ENCODE measurements at places on chromosomes 2 and 18.

DNA sequence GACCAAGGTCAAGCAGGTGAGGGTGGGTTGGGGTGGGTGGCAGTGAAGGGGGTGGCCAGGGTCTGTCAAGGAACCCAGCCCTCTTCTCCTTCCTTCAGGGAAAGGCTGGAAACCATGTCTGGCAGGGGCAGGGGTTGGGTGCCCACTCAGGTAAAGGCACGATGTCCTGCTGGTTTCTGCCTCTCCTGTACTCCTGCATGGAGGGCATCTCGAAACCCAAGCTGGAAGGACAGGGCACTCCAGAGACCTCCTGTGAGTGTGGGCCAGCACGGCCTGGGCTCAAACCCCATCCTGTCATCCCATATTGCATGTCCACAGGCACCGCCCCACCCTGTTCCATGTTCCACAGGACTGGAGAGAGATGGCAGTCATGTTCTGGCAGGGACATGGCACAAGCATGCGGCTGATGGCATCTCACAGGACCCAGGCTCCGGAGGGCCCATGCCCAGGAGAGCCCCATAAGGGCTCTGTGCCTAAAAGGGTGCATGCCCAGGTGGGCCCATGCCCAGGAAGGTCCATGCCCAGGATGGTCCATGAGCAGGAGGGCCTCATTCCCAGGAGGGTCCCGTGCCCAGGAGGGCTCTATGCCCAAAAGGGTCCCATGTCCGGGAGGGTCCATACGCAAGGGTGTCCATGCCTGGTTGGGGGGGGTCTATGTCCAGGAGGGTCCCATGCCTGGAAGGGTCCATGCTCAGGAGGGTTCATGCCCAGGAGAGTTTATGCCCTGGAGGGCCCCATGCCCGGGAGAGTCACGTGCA lies 6.4 kb downstream of the GPR35 start:
- DNase-seq: no peak

DNA sequence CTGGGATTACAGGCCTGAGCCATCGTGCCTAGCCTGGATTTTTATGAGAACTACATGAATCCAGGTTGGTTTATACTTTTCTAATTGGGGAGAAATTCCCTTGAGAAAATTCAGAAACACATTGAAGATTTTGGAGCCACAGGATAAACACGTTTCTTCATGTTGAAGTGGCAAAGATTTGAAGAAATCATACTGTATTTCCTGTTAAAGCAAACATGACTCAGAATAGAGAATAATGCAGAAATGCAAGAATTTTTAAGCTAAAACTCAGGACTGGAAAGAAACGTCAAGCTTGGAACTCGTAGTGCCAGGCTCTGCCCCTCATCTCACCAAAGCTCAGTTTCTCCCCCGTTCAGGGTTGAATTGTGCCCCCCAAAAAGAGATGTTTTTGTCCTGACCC lies 32.1 kb upstream of the TAF1B start:
- no peak for DNase-seq

DNA sequence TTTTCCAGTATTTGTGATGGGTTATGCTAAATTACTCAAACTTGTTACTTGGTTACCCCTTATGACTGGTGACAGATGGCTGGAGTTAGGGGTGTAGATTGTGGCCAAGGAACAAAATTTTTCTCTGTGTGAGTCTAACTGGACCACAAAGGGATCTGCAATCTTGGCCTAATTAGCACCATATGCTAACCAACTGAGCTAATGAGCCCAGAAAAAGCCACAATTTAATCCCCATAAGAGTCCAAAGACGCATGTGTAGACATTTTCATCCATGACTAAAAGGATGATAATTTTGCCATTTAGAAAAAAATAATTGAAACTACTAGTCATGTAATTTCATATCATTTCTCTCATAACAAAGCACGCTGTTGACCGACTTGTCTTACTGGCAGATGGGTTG lies 151.2 kb downstream of the ABCA12 start:
- DNase-seq: no peak

DNA sequence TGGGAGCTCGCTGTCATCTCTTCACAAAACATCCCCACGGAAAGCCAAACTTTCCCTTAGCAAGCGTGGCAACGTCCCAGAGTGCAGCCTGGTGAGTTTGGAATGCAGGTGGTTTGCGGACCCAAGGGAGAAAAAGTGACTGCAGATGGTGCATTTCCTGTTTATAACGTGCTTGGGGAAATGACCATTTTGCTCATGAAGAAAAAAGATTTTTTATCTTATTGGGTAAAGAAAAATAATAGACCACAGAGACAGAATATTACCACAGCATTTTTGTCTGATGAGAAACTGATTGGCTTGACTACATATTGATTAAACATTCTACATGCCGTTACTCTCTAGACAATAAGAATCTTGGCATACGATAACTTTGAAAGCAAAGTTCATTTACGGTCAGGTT lies 136.5 kb downstream of the COPS8 start:
- no peak for DNase-seq

GRCh38 chr2:20186078-20186854 lies 38.7 kb downstream of the SDC1 start:
- DNase-seq: no peak

- DNase-seq: no peak
Observed at GRCh38 chr18:8657873-8658470, 47.4 kb upstream of the MTCL1 start.

DNA sequence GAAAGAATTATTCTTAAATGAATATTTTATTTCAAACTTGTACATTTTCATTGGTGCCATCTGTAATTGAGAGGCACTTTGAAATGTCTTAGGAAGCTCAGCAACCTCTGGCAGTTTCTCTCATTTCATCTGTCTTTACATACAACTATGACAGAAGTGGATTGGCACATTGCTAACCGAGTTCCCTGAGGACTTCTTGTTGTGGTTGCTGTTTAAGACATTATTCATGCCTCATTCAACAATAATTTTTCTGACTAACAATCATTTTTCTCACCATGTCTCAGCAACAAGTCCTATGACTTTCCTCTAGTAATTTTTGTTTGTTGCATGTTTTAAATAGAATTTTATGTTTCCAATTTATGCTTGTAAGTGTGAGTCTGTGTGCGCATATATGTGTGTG lies 284.0 kb upstream of the CWC22 start:
- no peak for DNase-seq

DNA sequence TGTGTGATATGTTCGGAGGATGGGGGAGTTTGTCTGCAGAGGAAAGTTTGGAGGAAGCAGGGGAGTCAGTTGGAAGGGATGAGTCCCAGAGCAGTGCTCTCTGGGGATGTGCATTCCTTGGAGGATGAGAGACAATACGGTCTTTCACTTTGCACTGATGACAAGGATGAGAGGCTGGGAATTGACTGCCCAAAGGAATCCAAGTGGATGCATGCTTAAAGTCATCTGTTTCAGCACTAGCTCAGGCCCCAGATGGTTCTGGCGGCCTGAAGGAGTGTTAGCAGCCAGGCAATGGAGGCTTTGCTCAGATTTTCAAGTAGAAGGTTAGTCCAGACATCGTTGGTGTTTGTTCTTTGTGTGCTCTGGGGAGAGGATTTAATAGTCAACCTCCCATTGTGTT lies 100.2 kb downstream of the CRIM1 start:
- no peak for DNase-seq

GRCh38 chr2:220847589-220847988 lies 724.5 kb downstream of the EPHA4 start:
- no peak for DNase-seq

DNA sequence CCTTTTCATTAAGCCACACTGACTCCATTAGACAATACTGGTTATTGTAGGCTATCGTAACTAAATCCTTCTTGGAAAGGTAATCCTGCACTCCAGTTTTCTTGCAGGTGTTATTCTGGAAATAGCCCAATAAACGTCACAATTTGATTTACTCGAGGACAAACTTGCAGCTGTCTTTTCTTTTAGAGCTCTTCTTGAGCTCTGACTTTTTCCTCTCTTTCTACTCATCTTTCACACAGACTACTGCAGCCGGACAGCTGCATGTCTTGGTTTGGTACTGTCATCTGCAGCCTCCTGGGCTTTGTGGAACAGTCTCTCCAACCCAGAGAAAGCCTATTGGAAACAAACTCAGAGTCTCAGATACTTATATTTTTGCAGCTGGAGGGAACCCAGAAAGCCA lies 23.0 kb upstream of the MSGN1 start:
- no peak for DNase-seq

- DNase-seq: no peak
Observed at GRCh38 chr2:226423498-226423960, 376.1 kb downstream of the IRS1 start.

GRCh38 chr2:15584316-15584715 lies 7.4 kb upstream of the DDX1 start:
- no peak for DNase-seq

DNA sequence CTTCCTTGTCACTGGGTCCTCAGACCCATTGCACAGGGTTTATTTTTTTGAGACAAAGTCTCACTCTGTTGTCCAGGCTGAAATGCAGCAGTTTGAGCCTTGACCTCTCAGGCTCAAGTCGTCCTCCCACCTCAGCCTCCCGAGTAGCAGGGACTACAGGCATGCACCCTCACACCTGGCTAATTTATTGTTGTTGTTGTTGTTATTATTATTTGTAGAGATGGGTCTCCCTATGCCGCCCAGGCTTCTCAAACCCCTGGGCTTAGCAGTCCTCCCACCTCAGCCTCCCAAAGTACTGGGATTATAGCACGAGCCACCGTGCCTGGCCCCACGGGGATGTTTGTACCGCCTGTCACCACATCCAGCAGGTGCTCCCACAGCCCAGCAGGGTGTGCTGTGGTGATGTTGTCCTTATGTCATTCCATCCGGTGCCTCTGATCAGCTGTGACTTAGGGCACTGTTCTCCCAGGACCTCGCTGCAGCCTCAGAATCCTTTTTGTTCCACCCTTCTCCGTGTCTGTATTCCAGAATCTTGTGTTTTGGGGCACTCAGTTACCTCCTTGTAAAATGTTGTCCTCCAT lies 182.3 kb downstream of the INO80D start:
- DNase-seq: peak; percentile 42

DNA sequence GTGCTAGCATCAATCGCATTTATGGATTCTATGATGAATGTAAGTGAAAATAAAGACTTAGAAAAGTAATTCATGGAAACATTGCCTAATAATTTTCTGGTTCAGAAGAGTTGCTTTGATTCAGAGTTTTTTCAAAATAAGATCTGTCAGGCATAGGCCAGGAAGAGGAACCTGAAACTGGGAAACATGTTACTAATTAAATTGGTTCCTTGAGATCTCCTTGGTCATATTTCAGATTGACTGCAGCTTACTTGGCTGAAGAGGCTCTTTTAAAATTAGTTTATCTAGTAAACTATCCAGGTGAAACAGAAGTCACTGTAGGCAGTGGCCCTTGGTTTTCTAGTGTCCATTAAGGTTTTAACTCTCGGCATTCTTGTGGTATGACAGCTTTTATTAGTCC lies 27.4 kb downstream of the PPP1CB start:
- no peak for DNase-seq

- DNase-seq: no peak
Observed at GRCh38 chr18:6052449-6052913, 157.2 kb upstream of the TMEM200C start.

DNA sequence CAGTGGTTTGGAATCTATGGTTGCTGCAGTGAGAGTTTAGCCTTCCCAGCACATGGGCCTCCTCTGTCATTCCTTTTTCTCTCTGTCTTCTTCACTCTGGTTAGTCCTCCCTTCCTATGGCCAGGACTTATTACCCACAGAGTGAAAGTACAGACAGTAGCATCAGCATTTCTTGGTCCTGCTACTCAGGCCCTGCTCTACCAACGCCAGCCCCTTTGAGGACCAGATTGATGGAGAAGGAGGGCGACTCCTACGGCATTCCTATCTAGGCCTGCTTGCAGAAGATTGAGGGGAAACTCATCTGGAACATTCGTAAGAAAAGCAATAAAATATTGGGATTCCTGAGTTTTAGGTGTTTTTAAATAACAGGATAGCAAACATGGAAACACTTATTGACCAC lies 43.5 kb downstream of the BMP10 start:
- no peak for DNase-seq

GRCh38 chr2:11163439-11164317 lies 8.4 kb downstream of the SLC66A3 start:
- DNase-seq: no peak

DNA sequence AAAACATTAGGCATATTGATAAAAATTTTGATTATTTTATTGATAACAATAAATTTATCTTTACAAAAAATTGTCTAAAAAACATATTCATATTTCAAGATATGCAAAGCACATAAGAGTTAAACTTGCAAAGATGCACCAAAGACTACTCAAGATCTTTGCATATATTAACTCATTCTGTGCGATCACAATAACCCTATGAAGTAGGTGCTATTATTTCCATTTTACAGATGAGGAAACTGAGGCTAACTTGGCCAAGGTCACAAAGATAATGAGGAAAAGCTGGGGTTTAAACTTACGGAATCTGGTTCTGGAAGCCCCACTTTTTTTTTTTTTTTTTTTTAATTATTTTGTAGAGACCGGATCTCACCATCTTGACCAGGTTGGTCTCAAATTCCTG lies 94.4 kb upstream of the SERTAD2 start:
- DNase-seq: no peak

GRCh38 chr2:174800436-174801205 lies 36.3 kb upstream of the CHRNA1 start:
- no peak for DNase-seq
